Adipocyte (in vitro differentiated cells): ENCODE measurements at places on chromosomes 4 and X.
A peak's percentile ranks its signal among the peaks of the same experiment; 100 is the strongest.

DNA sequence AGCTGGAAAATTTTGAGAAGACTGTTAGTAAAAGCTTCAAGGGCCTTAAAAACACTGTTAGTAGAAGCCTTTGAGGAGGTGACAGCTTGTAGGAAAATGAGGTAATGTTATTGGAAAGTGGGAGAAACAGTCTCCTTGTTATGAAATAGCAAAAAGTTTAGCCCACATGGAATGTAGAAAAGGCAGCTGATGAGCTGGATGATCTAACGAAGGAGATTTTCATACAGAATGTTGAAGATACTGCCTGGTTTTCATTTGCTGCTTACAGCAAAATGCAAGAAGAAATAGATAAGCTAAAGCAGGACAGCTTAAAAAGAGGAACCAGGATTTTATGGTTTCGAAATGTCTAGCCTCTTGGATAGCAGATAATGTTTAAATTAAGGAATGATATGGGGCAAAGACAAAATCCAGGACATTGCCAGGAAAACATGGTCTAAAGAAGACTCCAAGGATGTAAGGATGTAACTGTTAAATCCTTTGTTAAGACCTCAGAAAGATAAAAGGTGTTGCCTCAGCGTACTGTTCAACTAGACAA lies 10.2 kb upstream of the STBD1 start:
- DNase-seq, result no peak

- DNase-seq, result peak; percentile 60
Observed at GRCh38 chrX:107574054-107574683, 54.1 kb upstream of the PRPS1 start.

DNA sequence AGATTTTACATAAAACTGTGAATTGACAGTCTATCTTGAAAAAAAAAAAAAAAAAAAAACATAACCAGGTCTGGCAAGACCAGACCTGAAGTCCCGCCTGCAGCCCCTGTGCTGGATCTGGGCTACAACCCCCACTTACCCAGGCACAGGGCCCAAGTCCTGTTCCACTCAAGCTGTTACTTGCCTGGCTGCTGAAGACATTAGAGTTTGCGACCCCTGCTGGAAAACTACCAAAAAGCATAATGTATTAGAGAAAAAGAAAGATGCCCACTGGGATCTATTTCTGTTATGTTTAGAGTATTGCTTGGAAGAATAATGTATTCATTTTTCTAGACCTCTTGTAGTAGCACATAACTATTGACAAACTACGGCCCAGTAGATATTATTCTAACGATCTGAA lies 4.7 kb downstream of the HS3ST1 start:
- no peak for DNase-seq

- DNase-seq, result peak; percentile 45
Observed at GRCh38 chr4:177964693-177965168, 522.5 kb upstream of the AGA start.

DNA sequence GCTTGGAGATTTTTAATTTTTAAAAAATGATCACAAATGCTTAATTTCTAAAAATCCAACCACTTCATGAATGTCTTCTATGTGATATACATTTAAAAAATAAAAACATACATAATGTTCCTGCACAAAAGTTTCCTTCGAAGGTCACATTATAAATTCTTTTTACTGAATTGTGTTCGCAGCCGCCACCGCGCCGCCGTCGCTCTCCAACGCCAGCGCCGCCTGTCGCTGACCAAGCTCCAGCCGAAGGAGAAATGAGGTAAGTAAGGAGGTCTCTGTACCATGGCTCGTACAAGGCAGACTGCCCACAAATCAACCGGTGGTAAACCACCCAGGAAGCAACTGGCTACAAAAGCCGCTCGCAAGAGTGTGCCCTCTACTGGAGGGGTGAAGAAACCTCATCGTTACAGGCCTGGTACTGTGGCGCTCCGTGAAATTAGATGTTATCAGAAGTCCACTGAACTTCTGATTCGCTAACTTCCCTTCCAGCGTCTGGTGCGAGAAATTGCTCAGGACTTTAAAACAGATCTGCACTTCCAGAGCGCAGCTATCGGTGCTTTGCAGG lies 48.8 kb upstream of the NEUROG2 start:
- no peak for DNase-seq

- no peak for DNase-seq
Observed at GRCh38 chr4:184506527-184507121, 32.3 kb upstream of the IRF2 start.

- peak; percentile 75 for DNase-seq
Observed at GRCh38 chr4:84681486-84682274, 98.8 kb downstream of the CDS1 start.

DNA sequence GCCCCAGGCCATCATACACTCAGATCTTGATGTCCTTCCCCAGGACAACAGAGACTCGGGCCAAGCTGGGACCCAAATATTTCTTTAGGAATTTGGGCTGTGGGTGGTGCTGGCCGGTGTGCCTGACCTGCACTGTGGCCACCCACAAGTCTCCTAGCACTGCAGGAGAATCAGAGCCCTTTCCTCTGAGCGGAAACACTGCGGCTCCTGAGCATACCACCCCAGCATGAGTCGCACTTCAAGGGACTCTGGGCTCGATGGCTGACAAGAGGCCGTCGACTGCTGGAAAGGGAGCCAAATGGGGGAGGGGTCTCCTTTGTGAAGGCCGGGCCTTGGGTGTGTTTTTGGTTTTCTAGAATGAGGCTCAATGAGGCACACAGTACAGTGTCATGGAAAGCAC lies 13.0 kb upstream of the IRAK1 start:
- no peak for DNase-seq

- DNase-seq, result peak; percentile 93
Observed at GRCh38 chr4:70721747-70722146, at the start of gene RUFY3. Gene RUFY3, plus strand, starts transcription at chr4:70721964. Its CDS starts 610 bp downstream, at chr4:70722574.

- peak; percentile 35 for DNase-seq
Observed at GRCh38 chrX:100995469-100995868, 26.0 kb downstream of the ARL13A start.

DNA sequence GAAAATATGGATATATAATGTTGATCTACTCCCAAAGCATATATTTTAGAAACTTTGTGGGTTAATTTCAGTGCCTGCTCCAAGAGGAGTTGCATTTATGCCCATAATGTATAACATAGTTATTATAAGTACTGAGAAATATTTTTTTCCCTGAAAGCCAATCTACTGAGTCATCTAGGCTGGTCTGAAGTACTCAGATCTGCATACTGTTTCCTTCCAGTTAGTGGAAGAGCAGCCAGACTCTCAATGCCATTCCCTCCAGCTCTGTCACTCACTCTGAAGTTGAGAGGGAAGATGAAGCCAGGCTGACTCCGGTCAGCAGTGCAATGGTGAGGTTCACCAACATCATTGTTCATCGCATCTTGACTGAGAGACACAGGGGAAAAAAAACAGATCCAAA lies 505.1 kb downstream of the PPARGC1A start:
- no peak for DNase-seq

DNA sequence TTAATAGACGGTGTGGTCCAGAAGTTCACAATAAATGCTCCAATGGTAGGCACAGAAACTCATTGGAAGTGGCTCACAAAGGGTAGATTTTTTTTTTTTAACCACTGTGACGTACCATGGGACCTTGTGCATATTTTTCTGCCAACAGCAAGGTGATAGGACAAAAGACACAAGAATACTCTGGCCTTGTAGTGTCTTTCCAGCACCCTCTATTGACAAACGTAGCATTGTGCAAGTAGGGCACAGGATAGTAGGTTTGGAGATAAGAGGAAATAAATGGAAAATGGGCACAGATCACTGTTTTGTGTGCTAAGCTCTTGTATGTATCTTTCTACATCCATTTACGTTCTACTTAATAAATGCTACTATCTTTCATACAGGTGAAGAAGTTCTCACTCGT lies 2054.9 kb downstream of the PCDH7 start:
- DNase-seq, result peak; percentile 28

DNA sequence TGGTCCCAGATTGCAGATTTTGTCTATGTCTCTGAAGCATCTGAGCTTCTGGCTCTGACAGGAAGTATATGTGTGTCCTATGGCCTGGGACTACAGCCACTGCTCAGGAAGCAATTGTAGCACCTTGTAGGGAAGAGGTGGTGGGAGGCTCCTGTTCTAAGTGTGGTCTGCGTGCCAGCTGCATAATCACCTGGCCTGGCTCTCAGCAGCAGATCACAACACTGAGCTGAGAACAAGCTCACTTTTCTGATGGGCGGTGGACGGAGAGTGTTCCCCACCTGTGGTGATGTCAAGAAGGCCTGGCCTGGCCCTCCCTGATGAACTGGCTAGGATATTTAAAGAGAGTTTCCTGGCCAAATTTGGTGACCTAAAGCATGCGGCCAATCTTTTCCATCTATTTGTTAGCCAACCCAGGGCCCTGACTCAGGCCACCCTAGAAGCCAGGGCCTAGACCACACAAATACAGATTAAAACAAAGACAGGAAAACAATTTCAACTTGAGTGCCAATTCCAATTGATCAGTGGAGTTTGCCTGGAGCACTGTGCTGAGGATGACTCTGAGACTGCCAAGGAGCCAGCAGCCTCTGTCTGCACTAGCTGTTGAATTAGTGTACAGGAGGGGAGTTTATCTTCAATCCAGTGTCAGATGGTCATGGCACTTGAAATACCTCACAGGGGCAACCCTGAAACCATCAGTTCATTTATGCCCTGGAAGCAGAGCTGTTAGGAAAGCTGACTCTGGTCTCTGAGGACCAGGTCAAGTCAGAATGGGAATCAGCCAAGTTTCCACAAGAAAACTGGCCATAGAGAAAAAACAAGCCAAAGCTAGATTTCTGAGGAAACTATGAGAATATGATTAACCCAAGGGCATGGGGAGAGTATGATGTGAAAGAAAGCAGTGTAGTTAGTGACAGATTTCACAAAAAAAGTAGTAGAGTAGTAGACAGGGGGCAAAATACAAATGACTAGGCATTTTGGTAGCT lies 47.4 kb downstream of the PRDM5 start:
- DNase-seq, result peak; percentile 44

DNA sequence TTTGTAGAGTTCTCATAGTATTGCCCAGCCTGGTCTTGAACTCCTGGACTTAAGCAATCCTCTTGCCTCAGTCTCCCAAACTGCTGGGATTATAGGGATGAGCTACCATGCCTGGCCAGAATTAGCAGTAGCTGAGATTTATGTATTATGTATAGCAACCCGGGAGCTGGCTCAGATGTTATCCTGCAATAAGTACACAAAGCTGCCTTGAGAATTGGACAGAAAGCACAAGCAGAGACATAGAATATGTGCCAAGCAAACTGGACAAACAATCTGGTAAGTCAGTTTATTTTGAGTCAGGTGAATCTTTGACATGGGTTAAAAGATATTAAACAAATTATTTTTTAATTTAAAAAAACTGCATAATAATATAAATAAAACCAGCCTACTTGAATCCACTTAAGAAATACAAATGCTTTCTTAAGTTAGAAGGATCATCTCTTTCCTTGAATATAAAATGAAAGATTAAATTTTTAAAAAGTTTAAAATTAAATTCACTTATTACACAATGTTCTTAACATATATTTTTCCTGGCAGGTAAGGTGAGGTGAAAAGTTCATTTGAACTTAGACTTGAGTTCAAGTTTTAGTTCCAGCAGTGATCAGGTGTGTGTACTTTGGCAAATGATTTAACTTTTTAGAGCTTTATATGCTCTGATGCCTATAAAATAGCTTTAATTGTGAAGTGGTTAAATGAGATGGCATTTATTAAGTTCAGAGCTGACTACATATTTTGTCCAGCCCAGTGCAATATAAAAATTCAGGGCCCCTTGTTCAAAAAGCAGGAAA lies 87.8 kb upstream of the ACSL1 start:
- DNase-seq, result no peak

- DNase-seq, result peak; percentile 37
Observed at GRCh38 chr4:141660880-141661279, 24.5 kb downstream of the IL15 start.

DNA sequence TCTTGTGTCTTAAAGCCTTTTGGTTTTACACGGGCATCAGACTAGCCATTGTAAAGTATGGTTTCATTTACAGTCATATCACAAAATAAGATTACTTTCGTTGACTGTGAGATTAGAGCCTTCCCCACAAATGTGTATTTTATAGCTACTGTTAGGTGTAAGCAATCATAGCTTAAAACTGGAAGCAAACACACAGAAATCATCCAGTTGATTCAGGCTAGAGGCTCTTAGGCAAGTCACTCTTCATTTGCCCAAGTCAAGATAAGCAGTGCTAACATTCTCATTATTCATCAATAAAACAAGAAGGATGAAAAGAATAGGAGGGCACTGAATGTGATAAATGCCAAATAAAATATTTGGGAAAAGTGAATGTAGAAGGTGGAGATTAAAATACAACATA lies 448.7 kb upstream of the FAM241A start:
- no peak for DNase-seq

DNA sequence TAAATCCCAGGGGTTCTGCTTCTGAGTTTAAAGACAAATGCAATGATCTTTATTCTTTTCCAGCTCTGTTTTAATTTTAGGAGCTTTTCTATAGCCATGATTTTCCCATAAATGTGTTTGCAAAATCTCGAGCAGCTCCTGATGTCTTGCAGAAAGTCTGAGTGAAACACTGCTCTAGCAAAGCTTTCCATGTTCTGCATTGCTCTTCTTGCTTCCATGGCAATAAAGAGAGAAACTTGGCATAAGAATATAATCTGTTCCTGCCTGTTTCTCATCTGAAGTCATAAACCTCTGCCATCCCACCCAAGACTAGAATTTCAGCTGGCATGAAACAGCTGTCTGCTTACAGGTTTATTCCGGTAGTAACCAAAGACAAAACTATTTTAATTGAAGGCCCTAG lies 254.5 kb downstream of the SPRY1 start:
- peak; percentile 84 for DNase-seq

DNA sequence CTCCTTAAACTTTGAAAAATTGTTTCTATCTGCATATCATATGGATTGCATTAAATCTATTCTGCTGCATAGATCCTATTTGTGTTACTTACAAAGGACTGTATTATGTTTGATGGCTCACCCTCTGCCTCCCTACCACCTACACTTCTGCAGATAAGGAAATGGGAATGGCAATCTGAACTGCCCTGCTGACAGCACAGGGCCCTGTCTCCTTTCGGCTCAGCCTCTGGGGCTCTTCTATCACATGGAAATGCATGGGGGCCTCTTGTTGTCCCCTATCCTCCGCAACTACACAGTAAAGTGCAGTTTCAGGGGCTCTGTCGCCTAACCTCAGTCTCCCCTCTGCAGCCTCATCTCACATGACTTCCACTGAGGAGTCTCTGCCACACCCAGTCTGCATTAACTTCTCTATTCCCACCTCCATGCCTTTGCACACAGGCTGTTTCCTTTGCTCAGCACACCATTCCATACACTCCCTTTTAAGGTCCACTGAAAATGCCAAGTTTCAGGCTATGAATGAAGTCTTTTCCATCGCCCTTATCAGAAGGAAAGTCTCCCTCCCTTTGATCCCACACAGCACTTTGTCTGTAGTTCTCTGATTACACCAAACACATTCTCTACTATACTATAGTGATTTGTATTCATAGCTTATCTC lies 12.5 kb downstream of the RELL1 start:
- no peak for DNase-seq

- DNase-seq, result no peak
Observed at GRCh38 chr4:36737691-36738090, 456.3 kb downstream of the DTHD1 start.

- no peak for DNase-seq
Observed at GRCh38 chr4:16731776-16732380, 166.6 kb downstream of the LDB2 start.

- DNase-seq, result no peak
Observed at GRCh38 chr4:5870701-5871100, 22.2 kb downstream of the CRMP1 start.

GRCh38 chrX:94744786-94745185 lies 1070.8 kb downstream of the FAM133A start:
- no peak for DNase-seq

GRCh38 chr4:26839534-26839951 lies 21.1 kb upstream of the STIM2 start:
- DNase-seq, result peak; percentile 41

- DNase-seq, result peak; percentile 48
Observed at GRCh38 chr4:48602222-48602621, 112.2 kb downstream of the ZAR1 start.
